ENCODE measurements at places on chromosomes 6 and 20. TPM values are rescaled to one million over a fixed set of nuclear protein-coding genes. Genes with fewer than 3 reads are reported as not detected.

Gene VSX1
- not detected for total RNA-seq

Gene CGAS
- 19.4 TPM for total RNA-seq

Gene RIPOR3
- total RNA-seq, result not detected

Gene HSP90AB1
- total RNA-seq, result 1,280 TPM

Gene PSMA7
- total RNA-seq, result 808 TPM

Gene C6orf58
- not detected for total RNA-seq

Gene CST3
- total RNA-seq, result 331 TPM

Gene PACRG
- total RNA-seq, result not detected

Gene SLC12A5
- 2.4 TPM for total RNA-seq

Gene RBPJL
- total RNA-seq, result not detected

Gene KCNG1
- 61.5 TPM for total RNA-seq

Gene MCCD1
- total RNA-seq, result not detected

Gene LY6G6D
- not detected for total RNA-seq

Gene XRN2
- 71.5 TPM for total RNA-seq

Gene BLCAP
- 120 TPM for total RNA-seq

Gene OPRM1
- total RNA-seq, result not detected

Gene CRISP2
- total RNA-seq, result not detected

Gene VSTM2L
- 45.8 TPM for total RNA-seq

Gene EFCAB8
- total RNA-seq, result not detected

Gene PAX1
- not detected for total RNA-seq

Gene SNRNP48
- 7.0 TPM for total RNA-seq

Gene SLC35F1
- not detected for total RNA-seq

Gene BCAS1
- 0.35 TPM for total RNA-seq

Gene TEAD3
- 15.4 TPM for total RNA-seq

Gene SYNDIG1
- total RNA-seq, result not detected

Gene GPLD1
- 3.9 TPM for total RNA-seq

Gene PROCR
- total RNA-seq, result 45.4 TPM

Gene DSE
- total RNA-seq, result 9.6 TPM

Gene IRF4
- 0.15 TPM for total RNA-seq

Gene CRYBG1
- total RNA-seq, result 19.9 TPM

Gene EDN1
- 25.6 TPM for total RNA-seq

Gene SNPH
- total RNA-seq, result 21.4 TPM

Gene TNXB
- total RNA-seq, result 3.3 TPM

Gene POPDC3
- total RNA-seq, result 41.4 TPM

Gene PPP1R14C
- total RNA-seq, result 3.0 TPM

Gene SAPCD1
- 6.0 TPM for total RNA-seq

Gene DUSP22
- total RNA-seq, result 37.8 TPM

Gene NOX3
- not detected for total RNA-seq

Gene TFAP2B
- not detected for total RNA-seq

Gene SIRPB2
- 0.52 TPM for total RNA-seq

Gene NELFE
- total RNA-seq, result 142 TPM

Gene PXT1
- total RNA-seq, result not detected

Gene SLC17A2
- total RNA-seq, result not detected

Gene GMPR
- 5.0 TPM for total RNA-seq

Gene TBX18
- not detected for total RNA-seq

Gene LY6G6C
- 0.22 TPM for total RNA-seq

Gene PKIB
- total RNA-seq, result 28.0 TPM

Gene HSPA1L
- 0.69 TPM for total RNA-seq

Gene C6orf62
- total RNA-seq, result 81.8 TPM

Gene DLK2
- total RNA-seq, result 1.4 TPM

Gene ADTRP
- total RNA-seq, result not detected

Gene MEP1A
- not detected for total RNA-seq

Gene NKX2-2
- total RNA-seq, result not detected

Gene KCNQ2
- not detected for total RNA-seq

Gene SLC16A10
- 2.9 TPM for total RNA-seq

Gene CCN6
- total RNA-seq, result not detected

All from PC-3 (cell line).